T47D (cell line): ENCODE measurements at places on chromosomes 6 and 20.

DNA sequence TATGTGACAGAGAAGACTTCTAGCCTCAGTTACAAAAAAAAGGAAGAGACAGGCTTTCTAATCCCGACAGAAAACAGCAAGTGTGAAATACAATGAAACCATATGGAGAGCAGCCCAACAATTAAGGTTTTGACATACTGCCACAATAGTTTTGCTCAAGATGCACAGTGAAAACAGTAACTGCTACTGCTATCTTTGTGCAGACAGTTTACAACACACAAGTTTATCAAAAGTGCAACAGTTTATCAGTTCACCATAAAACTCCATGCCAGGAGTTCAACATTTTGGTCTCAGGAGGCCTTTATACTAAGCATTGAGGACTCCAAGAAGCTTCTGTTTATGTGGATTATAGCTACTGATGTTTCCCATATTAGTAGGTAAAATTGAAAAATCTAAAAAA is 37.6 kb downstream of the GOPC start:
- no peak for DNase-seq

- no peak for DNase-seq
Observed at GRCh38 chr6:133890711-133891148, 1.8 kb downstream of the TCF21 start.

GRCh38 chr20:9196110-9196509 is 127.2 kb downstream of the PLCB4 start:
- DNase-seq, result no peak

DNA sequence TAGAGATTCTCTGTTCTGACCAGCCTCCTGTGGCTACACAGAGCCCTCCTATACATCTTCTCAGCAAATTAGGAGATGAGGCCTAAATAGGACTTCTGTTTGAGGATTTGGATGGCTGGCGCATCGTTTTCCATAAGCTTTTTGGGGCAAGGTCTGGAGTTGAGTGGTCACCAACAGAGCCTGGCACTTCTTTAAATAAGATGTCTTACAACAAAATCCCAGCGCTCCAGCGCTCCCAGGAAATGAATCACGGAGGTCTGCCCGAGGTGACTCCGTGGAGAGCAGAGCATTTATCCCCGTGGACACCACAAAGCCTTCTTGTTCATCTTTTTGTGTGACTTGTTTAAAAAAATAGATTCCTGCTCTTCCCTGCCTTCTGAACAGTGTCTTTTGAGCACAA is 75.3 kb downstream of the GNAS-AS1 start:
- no peak for DNase-seq

DNA sequence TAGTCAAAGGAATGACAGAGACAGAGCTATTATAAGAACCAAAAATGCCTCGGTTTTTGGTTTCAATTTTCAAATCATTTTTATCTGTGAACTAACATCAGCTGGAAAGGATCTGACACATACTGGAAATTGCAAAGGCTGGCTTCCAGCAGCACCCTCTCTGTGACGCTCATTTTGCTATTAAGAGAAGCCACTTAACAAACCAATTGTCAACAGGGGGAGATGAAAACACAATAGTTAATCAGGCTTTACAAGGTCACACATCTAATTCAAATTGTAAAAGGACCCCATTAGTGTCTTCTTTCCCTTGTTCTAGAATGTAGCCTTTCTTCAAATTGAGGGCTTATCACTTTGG is 160.5 kb downstream of the TFAP2B start:
- DNase-seq, result no peak

GRCh38 chr6:163543321-163543720 is 128.8 kb downstream of the QKI start:
- no peak for DNase-seq

GRCh38 chr6:99178168-99178567 is 171.3 kb downstream of the FAXC start:
- DNase-seq, result no peak
